Kidney (tissue), 22 donors: ENCODE measurements at places on chromosomes 1 and 21. TPM values are rescaled to one million over a fixed set of nuclear protein-coding genes. Genes with fewer than 3 reads are reported as not detected.
A peak's percentile ranks its signal among the peaks of the same experiment; 100 is the strongest.

C1QC gene
- polyA plus RNA-seq: 57.4 TPM

DNA sequence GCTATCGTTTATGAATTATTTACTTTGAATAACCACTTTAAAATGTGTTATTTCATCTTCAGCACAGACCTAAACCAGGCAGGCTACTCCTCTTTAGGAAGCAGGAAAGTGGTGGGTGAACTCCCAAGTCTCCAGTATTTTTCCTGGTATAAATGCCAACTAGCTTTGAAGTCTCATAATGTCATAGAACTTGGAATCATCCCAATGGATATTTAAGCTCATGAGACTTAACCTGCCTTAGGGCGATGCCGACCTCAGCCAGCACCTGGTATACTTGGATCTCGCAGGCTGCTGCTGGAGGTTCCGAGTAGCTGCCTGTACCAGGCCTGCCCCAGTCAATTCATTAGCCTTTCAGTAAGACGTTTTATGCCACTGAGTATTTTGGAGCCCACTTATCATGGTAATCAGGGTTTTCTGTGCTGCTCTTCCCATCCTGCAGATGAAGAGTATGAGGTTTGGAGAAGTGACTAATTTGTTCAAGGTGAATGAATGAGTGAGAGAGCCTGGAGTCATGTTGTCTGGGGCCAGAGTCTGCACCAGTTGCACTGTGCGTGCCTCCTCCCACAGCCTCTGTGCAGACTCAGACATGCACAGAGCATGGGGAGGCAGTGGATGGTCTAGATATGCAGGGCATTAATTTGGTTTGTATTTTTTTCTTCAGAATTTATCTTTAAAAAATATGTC lies 34.9 kb downstream of the VANGL1 start:
- DNase-seq: no peak

SGIP1 gene
- polyA plus RNA-seq: 8.3 TPM

DNA sequence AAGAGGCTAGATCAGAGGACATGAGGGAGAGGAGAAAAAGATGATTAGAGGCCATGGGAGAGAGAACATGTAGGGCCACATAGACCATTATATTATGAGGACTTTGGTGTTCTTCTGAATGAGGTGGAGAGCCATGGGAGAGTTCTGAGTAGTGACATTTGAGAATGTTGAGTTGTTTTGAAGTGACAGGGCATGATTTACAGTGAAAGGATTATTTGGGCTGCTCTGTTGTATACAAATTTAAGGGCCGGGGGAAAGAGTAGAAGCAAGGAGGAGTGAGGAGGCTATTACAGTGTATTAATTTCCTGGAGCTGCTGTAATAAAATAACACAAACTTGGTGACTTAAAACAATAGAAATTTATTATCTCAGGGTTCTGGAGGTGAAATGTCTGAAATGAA lies 102.5 kb upstream of the RGS4 start:
- DNase-seq: no peak

- no peak for DNase-seq
Measured at GRCh38 chr1:8070381-8070811, 44.3 kb upstream of the ERRFI1 start.

DCST1 gene
- not detected for polyA plus RNA-seq

GRCh38 chr1:217333939-217334338 lies 297.0 kb downstream of the GPATCH2 start:
- DNase-seq: peak; percentile 21

CRP gene
- polyA plus RNA-seq: not detected

DCST2 gene
- polyA plus RNA-seq: 0.43 TPM

GRCh38 chr1:42316292-42316691 lies 18.7 kb downstream of the FOXJ3 start:
- DNase-seq: no peak
